Smooth muscle cell of the umbilical artery (primary cell): ENCODE measurements at places on chromosomes 7 and 10. TPM values are rescaled to one million over a fixed set of nuclear protein-coding genes. Genes with fewer than 3 reads are reported as not detected.

IRF5 gene
- 0.14 TPM in 1 of 2 replicates, not detected in the other for total RNA-seq

MOSPD3 gene
- total RNA-seq: 4.2 and 5.4 TPM in 2 replicates

DRGX gene
- not detected in 2 replicates for total RNA-seq

UCN3 gene
- total RNA-seq: not detected in 2 replicates

OR9A2 gene
- not detected in 2 replicates for total RNA-seq

PTF1A gene
- total RNA-seq: not detected in 2 replicates

GSDME gene
- 62.7 and 85.9 TPM in 2 replicates for total RNA-seq

PCLO gene
- total RNA-seq: 0.59 and 3.0 TPM in 2 replicates

PALD1 gene
- 0.14 TPM in 1 of 2 replicates, not detected in the other for total RNA-seq

MUC12 gene
- total RNA-seq: 0.60 and 1.2 TPM in 2 replicates

ZNF746 gene
- total RNA-seq: 15.4 and 21.8 TPM in 2 replicates

CLEC2L gene
- not detected in 2 replicates for total RNA-seq

PIP gene
- not detected in 2 replicates for total RNA-seq

DPP6 gene
- total RNA-seq: not detected in 2 replicates

GNB2 gene
- total RNA-seq: 61.5 and 126 TPM in 2 replicates

UFSP1 gene
- total RNA-seq: 6.4 and 8.6 TPM in 2 replicates

NCF1 gene
- not detected in 2 replicates for total RNA-seq

STEAP1B gene
- total RNA-seq: 1.5 and 11.4 TPM in 2 replicates

OR6V1 gene
- not detected in 2 replicates for total RNA-seq

ACBD7 gene
- 0.28 and 0.30 TPM in 2 replicates for total RNA-seq

AKR1C4 gene
- not detected in 2 replicates for total RNA-seq

LDB1 gene
- total RNA-seq: 39.2 and 46.9 TPM in 2 replicates

SLC26A5 gene
- not detected in 2 replicates for total RNA-seq

NKX6-2 gene
- not detected in 2 replicates for total RNA-seq

TCF7L2 gene
- total RNA-seq: 2.6 and 4.5 TPM in 2 replicates

CYP3A4 gene
- total RNA-seq: not detected in 2 replicates

NEUROD6 gene
- not detected in 2 replicates for total RNA-seq

ETV1 gene
- 6.8 and 7.8 TPM in 2 replicates for total RNA-seq

LIPJ gene
- total RNA-seq: not detected in 2 replicates

TMEM213 gene
- total RNA-seq: not detected in 2 replicates

NCOA4 gene
- 149 and 237 TPM in 2 replicates for total RNA-seq

SLC26A3 gene
- not detected in 2 replicates for total RNA-seq

NRF1 gene
- 9.8 and 14.3 TPM in 2 replicates for total RNA-seq

BMI1 gene
- total RNA-seq: 42.8 and 49.9 TPM in 2 replicates

IQUB gene
- total RNA-seq: 0.51 and 0.89 TPM in 2 replicates

CALHM3 gene
- not detected in 2 replicates for total RNA-seq

CALHM1 gene
- total RNA-seq: not detected in 2 replicates

CHAT gene
- total RNA-seq: not detected in 2 replicates

MPP7 gene
- 0.59 and 1.3 TPM in 2 replicates for total RNA-seq

SSC4D gene
- 0.59 and 0.65 TPM in 2 replicates for total RNA-seq

PLXNA4 gene
- total RNA-seq: 2.4 and 6.5 TPM in 2 replicates

CLRN3 gene
- total RNA-seq: not detected in 2 replicates

NPY4R2 gene
- 0.37 and 1.5 TPM in 2 replicates for total RNA-seq

NKX2-3 gene
- total RNA-seq: 0.14 and 0.89 TPM in 2 replicates

IGF2BP3 gene
- 17.2 and 53.6 TPM in 2 replicates for total RNA-seq
